ENCODE measurements at places on chromosomes 2 and 18.

DNA sequence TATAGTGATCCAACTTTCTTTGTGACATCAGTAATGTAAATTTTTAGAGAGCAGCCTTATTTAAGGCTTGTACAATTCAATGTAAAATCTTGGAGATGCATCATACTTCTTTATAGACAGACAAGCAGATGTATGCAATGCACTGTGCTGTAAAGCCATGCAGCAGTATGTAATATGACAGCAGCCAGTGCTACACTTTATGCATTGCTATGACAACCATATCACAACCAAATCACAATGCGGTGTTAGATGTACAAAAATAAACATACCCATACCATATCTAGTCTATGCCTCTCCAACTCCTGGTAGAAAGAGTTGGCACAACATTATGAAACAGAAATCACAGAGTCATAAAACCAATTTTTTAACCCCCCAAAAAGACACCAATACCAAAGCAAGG is 110.3 kb upstream of the WDSUB1 start:
- no peak for DNase-seq

GRCh38 chr2:209696836-209697711 is 74.6 kb upstream of the UNC80 start:
- DNase-seq, result no peak

GRCh38 chr2:27966466-27966865 is 75.9 kb downstream of the BABAM2 start:
- DNase-seq, result no peak

DNA sequence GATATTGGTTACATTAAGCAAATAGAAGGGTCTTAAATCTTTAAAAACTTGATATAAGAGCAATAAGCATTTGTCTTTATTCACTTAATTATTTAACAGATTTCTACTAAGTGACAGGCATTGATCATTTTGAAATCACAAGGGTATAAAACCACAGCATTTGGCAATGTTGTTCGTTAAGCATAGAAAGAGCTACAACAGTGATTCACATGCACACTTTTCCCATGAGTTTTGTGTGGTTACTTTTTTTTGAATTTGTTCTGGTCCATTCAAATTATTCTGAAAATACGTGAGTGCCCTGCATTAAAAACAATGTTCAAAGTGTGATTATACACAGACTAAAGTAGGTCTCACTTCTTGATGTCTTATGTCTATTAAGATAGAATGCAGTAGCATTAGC is 52.2 kb downstream of the LYPD6B start:
- DNase-seq, result no peak

All from K562 (cell line).